Aorta (tissue), 5 donors: ENCODE measurements at places on chromosomes 12 and 14. TPM values are rescaled to one million over a fixed set of nuclear protein-coding genes. Genes with fewer than 3 reads are reported as not detected.

DNA sequence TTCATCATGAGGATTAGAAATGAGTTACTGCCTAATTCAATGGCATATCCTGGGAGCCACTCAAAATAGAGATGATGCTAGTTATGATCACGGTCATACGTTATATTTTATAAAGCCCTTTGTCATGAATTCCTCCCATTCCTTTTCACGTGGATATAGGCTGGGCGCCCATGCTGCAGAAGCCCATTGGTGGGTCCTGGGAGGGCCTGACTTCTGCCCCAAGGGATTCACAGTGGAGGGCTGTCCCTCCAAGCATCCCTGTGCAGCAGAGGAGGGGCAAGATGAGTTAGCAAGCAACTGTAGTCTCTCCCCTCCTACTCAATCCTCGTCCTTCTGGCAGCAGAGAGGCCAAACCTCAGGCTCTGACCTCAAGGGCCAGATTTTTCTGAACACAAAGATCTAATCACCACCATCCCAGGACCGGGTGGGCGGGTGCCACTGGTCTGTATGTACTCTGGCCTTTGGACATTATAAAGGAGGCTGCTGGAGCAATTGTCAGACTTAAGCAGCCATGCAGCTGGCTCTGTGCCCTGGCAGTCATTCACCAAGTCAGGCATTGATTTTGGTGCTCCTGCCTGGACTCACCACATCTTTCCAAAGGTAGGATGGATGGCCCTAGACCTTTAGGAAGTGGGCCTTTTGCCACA lies 8.6 kb downstream of the GLTP start:
- no peak for DNase-seq

The NXPH4 gene
- 1.2 TPM for total RNA-seq

The KLHDC1 gene
- 19.4 TPM for total RNA-seq

- no peak for DNase-seq
These were observed 7.9 kb downstream of the CCDC85C start for GRCh38 chr14:99596071-99596627.

DNA sequence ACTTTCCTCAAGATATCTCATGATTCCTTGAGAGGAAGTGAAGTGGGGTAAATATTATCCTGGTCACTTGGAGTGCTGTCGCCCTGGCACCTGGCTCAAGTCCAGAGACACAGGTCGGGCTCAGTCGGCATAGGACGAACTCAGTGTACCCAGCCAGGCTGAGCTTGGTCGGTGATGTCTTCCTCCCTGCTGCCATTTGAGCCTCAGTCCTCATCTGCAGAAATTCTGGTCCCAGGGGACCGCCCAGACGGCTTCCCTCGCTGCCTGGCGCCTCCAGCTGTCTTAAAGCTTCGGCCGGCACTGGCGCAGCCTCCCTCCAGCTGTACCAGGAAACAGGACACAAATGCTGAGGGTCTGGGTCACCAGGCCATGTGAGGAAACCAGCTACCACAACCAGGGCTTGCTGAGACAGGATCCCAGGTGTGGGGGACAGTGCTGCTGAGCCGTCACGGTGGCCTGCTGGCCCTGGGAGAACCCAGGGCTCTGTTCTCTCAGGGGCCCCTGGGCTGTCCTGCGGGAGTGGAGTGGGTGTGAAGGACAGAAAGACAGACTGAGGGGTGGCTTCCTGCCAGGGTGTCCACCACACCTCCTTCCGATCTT lies 5.0 kb upstream of the KLC1 start:
- no peak for DNase-seq

DNA sequence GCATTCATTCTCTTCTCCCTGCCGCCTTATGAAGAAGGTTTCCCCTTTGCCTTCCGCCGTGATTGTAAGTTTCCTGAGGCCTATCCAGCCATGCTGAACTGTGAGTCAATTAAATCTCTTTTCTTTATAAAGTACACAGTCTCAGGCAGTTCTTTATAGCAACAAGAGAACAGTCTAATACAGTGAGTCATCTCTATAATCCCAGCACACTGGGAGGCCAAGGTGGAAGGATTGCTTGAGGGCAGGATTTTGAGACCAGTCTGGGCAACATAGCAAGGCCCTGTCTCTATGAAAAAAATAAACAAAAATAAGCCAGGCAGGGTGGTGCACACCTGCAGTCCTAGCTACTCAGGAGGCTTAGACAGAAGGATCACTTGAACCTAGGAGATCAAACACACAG lies 259.9 kb downstream of the CEP128 start:
- no peak for DNase-seq

The CD27 gene
- 1.2 TPM for total RNA-seq

- DNase-seq, result no peak
These were observed 85.9 kb upstream of the REP15 start for GRCh38 chr12:27610374-27610773.

GRCh38 chr12:52050758-52051541 lies at the start of gene NR4A1:
Gene NR4A1 (plus strand): TSS chr12:52051442. CDS start chr12:52054329, 2,887 bp downstream.
- DNase-seq, result peak; percentile 99

DNA sequence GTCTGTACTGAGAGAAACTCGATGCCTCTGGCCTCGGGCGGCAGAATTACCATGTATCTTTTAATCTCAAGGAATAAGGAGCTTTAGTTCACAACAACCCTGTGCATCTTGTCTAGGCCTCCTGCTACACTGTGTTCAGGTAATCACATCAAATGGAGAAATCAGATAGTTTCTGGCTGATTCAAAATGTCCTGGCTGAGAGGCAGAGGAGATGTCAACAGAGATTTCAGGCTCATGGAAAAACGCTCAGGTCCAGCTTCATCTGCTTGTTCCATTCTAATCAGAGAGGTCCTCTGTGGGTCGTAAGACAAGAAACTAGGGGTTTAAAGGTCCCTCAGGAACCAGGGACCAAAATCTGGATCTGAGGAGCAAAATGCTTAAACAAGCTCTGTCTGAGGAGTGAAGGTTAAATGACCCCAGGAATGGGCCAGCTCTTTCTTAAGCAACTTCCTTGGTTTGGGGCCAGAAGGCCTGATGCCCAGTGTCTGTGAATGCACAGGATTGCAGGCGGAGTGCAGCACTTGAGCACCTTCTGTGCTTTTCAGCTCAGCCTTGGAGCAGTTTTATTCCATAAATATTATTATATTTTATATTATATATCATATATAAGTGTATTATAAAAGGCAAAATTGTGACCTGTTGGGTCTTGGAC lies 170.2 kb upstream of the PRICKLE1 start:
- peak; percentile 64 for DNase-seq

GRCh38 chr12:32603858-32604257 lies 75.2 kb upstream of the DNM1L start:
- DNase-seq, result no peak

DNA sequence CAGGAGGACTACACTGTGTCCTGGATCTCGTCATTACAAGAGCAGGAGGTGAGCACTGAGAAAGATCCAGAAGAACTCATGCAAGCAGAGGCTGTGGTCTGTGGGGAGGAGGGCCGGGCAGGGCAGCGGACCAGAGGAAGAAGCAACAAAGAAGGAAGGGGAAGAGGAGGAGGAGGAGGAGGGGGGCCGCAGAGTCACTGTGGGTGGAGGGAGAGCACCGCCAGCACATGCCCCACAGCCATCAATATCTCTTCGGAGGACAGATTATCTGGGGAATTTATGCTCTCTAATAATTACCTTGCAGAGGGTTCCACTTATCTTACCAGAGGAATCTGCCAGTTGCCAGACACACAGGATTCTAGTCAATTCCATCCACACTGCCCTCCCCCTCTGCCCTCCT lies 105.6 kb downstream of the DPF3 start:
- DNase-seq, result no peak

DNA sequence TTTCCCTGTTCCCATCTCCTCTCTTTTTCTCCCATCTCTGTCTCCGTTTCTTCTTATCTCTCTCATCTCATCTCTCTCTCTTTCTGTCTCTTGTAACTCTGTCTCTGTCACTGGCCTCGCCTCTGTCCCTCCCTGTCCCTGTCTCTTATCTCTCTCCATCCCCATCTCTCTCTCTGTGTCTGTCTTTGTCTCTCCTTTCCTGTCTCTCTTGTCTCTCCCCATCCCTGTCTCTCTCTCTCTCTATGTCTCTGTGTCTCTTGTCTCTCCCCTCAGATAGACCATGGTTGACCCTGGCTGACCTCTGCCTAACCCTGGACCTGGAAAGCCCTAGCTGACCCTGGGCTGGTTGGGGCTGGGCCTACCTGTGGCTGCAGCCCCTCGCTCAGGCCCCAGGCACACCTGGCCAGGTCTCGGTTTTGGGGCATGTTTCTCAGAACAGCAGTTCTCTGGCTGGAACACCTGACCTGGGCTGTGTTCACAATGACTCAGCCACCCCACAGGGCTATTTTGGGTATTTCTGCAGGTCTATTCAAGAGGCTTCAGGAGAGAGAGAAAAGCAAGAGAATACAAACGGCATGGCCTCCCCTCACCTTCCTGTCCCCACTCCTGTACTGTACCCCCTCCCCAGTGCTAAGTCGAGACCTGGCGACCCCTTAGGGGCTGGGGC lies 174.4 kb downstream of the TMEM121 start:
- DNase-seq, result no peak

DNA sequence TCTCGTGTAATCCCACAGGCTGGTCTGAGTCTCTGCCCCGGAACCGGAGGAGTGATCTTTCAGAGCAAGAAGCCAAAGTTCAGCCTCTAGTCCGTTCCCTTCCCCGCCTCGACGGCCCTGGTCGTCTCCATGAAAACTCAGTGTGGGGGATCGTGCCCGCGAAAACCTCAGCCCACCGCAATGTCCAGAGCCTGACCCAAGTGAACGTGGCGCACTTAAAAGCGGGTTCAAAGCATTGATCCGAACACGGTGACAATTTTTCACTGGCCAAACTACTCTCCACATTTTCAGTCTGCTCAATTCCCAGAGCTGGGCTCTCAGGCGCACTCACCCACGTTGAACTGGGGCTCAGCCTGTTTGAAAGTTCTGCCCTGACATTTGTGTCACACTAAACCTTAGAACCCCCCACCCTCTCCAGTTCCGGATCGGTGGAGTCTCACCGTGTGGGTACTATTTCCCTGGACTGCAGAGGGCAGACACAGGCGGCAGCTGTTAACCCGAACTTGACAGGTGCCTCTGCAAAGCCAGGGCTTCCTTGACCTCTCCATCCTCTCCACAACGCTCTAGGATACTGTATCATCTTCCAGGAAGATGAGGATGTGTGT lies 886 bp upstream of the PRICKLE1 start:
- DNase-seq, result peak; percentile 56

DNA sequence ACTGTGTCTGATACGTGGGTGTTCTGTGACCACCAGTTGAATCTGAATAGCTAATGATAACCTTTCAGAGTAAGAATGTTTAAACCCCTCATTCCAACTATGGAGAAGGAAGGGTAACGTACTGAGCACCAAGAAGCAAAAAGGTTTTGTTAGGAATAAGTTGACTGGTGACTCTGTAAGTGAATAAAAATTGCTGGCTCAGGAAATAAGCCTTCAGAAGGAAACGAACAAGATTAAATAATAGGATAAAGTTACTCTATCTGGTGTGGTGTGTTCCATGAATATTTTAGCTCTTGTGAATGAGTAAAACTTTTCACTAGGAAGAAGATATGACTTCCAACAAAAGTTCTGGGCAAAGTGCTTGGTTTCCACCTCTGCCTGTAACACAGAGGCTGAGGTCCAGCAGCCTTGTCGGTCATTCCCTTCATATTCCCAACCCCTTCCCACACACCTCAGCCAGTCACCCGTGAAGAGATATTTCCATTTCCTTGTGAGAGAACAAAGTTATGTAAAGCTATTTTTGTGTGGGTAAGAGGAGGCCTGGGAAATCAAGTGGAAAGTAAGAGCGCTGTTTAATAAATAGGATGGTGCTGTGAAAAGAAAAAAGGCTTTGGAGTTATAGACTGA lies 47.1 kb downstream of the ARF6 start:
- DNase-seq, result no peak

The TSHR gene
- 0.30 TPM for total RNA-seq

GRCh38 chr12:48542300-48542928 lies 17.0 kb downstream of the OR8S1 start:
- no peak for DNase-seq

GRCh38 chr12:69687390-69687789 lies 11.7 kb downstream of the BEST3 start:
- no peak for DNase-seq

The FOXA1 gene
- total RNA-seq, result not detected

- no peak for DNase-seq
These were observed 217.3 kb upstream of the TBX3 start for GRCh38 chr12:114901316-114901715.

GRCh38 chr12:102730996-102731395 lies 186.0 kb downstream of the PAH start:
- DNase-seq, result no peak

GRCh38 chr12:3777206-3777809 lies 24.4 kb upstream of the CRACR2A start:
- DNase-seq, result no peak

The AKAP3 gene
- 1.4 TPM for total RNA-seq

DNA sequence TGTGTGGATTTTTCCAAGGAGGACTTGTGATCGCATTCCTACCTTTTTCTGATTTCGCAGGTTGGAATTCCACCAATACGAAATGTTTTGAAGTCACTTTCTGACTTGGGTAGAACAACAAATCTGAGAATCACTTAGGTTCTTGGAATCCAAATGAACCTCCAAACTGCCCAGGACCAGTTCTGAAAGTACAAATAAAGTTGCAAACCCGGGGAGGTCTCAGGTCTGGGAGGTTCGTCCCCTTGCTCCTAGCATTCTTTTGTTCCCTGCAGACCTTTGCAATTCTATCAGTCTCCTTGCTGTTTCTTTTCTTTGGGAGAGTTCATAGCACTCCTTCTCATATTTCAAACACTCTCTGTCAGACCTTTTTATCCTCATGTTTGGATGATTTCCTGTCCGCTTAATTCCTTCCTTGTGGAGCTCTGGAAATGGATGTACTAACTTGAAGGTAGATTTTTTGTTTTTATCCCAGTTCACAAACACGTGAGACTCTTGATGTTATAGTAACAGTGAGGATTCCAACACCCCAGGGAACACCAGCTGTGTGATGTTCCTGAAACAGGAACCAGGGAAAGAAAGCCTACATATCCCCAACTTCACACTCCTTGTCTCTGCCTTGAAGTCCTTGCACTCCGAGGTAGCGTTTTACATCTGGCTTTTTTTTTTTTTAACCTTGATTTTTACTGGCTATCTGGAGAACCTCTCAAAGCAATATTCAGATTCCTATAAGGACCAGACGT lies 70.6 kb downstream of the TMEM132C start:
- DNase-seq, result no peak

GRCh38 chr12:124593176-124593575 lies 25.8 kb upstream of the NCOR2 start:
- no peak for DNase-seq

The PRIMA1 gene
- 6.7 TPM for total RNA-seq

DNA sequence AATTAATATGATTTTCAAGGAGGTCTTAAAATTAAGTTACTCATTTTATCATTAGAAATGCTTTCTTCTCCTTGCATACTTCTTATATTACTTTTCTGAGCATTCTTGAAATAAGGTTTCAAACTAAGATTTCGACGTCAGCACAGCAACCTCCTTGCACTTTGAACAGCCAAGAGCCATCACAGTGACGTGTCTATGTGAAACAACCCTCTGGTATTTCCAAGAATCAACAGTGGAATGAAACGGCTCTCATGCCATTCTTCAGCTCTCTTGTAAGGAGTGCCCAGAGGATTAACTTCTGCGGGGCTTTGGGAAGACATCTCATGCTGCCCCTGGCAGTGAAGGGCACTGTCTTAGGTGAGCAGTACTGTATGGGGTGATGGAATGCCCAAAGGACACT lies 109.2 kb downstream of the EFCAB11 start:
- DNase-seq, result no peak

GRCh38 chr12:106273491-106273890 lies 25.7 kb upstream of the CKAP4 start:
- DNase-seq, result no peak

The SMOC1 gene
- 5.6 TPM for total RNA-seq

The RIPK3 gene
- total RNA-seq, result 8.0 TPM
